ENCODE measurements at places on chromosomes 2 and 18. TPM values are rescaled to one million over a fixed set of nuclear protein-coding genes. Genes with fewer than 3 reads are reported as not detected.
A peak's percentile ranks its signal among the peaks of the same experiment; 100 is the strongest.

DUSP11 gene
- total RNA-seq = 12.9 TPM

NT5DC4 gene
- not detected for total RNA-seq

GPR39 gene
- not detected for total RNA-seq

LRRC30 gene
- not detected for total RNA-seq

LIMS3 gene
- total RNA-seq = 2.6 TPM

OTOF gene
- not detected for total RNA-seq

CYTIP gene
- total RNA-seq = 1.2 TPM

HSBP1L1 gene
- 14.5 TPM for total RNA-seq

ARHGAP25 gene
- 5.4 TPM for total RNA-seq

COL4A4 gene
- total RNA-seq = 9.8 TPM

CD226 gene
- 0.92 TPM for total RNA-seq

SDC1 gene
- 0.42 TPM for total RNA-seq

BAZ2B gene
- 38.6 TPM for total RNA-seq

DNA sequence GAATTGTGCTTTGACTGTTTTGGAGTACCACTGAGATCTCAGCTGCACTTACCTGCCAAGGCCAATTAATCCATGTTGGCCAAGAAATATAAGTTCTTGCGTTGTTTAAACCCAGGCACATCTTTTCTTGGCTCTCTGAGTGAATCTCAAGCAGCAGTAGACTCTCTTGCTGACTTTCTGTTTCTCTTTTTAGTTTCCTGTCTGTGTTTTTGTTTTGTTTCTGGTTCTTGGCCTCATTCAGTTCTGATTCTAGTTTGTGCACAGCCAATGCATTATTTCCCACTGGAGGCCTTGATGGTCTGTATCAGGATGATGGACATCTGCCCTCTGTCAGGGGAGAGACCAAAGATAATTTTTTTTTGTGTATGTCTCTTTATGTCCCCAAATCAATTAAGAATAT is 379.4 kb downstream of the CDH2 start:
- no peak for DNase-seq

- no peak for DNase-seq
Observed at GRCh38 chr2:116724550-116724949, 1089.9 kb upstream of the DDX18 start.

DNA sequence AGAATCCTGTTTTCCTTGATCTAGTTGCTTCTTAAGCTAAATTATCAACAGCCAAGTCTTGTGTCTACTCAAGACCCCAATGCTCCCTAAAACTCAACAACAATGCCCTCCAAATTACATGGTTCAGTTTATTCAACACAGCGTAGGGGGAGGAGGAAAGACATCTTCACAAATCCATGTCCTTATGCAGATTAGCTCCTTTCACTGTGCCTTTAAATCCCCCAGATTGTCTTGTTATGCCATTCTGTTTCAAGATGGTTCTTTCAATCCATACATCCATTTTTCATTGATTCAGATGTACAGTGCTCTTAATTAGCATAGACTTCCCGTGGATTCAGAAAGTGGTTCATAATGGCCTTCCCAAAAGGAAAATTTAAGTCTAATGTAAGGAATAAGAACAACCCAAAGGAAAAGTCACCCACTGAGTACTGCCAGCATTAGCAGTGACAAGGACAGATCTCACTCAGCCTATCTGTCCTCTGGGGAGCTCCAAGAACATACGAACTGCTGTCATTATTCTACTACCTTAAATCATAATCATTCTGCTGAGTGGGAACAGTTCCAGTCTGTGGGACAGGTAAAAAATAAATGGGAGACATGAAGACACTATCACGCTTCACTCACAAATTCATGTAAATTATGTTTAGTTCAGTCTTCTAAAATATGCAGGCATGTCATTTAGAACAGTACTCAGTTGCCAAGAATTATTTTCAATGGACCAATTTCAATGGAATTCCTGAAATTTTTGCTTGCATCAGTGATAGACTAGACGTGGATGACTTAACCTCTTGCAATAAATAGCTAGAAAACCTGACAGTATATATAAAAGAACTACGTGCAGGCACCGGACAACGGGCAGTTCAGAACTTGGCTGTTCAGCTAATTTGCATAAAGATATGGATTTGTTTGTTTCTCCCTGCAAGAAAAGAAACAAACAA is 58.9 kb upstream of the RNU4ATAC start:
- no peak for DNase-seq

- DNase-seq = peak; percentile 81
Observed at GRCh38 chr2:46298522-46299353, 1.5 kb downstream of the EPAS1 start.

DNA sequence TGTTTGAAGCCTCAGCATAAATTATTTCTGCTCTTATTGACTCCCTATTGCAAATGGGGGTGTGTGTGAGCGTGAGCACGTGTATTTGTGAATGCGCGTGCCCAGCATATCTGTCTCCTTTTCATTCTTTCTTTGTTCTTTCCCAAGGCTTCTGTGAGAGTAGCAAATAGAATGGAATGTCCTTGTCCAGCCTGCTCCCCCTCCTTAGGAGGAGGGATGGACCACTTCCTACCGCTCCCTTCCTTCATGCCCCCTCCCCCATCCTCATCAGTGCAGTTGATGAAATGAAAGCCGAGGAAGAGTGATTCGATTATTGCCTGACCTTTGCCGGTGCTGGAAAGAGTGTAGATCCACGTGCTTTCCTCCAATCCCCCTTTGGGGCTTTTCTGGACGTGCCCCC is 102.0 kb downstream of the CPO start:
- no peak for DNase-seq

- peak; percentile 10 for DNase-seq
Observed at GRCh38 chr2:71680925-71681324, 227.6 kb downstream of the DYSF start.

DNA sequence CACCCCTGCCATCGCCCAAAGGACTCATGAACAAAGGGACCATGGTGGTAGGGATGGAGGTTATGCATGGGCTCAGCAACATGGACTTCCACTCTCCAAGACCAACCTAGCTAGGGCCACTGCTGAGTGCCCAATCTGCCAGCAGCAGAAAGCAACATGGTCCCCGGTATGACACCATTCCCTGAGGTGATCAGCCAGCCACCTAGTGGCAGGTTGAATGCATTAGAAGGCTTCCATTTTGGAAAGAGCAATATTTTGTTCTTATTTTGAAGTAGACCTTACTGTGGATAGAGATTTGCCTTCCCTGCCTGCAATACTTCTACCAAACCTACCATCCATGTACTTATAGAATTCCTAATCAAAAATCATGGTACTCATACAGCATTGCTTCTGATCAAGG is 99.8 kb downstream of the METTL4 start:
- DNase-seq = no peak

DNA sequence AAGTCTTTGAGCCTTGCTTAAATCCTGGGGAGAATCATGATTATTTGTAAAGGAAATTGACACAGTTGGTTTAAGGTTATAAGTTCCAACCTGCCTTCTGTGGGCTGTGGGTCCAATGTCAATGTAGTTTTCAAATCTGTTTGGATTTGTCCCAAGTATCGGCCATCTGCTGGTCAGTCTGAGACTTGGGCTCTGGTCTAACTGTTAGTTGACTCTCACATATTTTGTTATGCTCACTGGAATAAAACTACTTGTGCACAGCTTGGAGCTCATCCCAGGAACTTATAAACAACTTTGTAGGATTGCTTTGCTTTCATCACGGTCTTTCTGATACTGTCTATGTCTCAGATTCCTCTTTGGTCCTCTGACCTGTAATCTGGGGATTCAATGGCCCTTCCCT is 1026.2 kb upstream of the ZEB2 start:
- DNase-seq = no peak

- DNase-seq = no peak
Observed at GRCh38 chr2:142980246-142981068, 103.0 kb downstream of the KYNU start.

GRCh38 chr2:60641811-60642788 is 88.6 kb upstream of the BCL11A start:
- no peak for DNase-seq

DNA sequence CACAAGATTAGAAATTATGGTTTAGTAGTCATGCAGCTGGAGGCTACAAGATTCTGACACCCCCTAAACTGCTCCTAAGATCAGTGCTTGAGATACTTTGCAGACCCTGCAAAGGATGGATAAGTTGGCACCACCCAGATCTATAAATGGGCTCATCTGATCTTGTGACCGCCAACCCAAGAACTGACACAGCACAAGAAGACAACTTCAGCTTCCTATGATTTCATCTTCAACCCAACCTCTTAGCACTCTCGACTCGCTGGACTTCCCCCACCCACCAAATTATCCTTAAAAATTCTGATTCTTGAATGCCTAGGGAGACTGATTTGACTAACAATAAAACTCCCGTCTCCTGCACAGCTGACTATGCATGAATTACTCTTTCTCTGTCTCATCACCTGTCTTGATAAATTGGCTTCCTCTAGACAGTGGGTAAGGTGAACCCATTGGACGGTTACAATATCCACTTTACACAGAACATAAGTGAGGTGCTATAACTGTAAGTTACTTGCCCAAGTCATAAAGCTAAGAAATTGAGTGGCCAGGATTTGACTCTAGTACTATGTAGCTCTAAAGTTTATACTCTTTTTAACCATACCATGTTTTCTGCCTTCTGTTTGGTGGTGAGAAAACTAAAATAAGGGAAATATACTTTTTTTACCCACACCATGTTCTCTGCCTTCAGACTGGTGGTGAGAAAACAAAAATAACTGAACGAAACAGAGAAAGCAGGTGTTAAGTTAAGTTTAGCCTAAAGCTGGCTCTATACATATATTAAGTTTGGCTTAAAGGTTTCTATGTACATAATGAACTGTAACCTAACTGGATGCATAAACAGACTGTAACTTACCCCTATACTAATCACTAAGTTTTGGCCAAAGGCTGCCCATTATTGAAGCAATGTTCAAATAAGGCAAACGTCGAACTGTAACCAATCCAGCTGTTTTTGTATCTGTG is 962.3 kb upstream of the NXPH2 start:
- no peak for DNase-seq

- DNase-seq = no peak
Observed at GRCh38 chr2:98698896-98699295, 32.0 kb downstream of the MGAT4A start.

DNA sequence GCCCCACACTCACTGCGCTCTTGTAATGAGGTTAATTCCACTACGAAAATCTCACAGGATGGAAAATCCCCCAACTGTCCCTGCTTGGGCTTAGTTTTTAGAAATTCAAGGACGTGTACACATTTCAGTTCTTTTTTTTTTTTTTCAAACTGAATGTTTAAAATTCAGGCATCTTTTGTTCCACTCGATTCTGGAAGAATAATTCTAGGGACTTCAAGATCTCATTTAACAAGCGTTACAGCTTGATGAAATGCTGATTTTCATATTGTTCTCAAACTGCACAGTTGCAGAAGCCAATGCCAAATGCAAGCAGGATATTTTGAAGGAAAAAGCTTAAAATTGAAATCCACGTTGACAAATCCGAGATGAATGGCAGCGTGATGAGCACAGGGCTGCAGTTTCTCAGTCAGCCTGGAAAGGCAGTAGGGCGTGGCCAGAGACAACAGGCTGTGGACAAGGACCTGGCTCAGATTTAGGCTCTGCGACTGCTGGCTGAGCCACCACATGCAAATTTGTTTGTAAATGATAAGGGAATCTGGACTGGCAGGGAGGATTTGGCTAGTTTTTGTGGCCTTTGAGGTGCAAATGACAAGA is 128.1 kb upstream of the MYCN start:
- DNase-seq = no peak

GRCh38 chr2:232320443-232320803 is 58.1 kb upstream of the ALPP start:
- no peak for DNase-seq

GRCh38 chr18:64202210-64202836 is 53.4 kb upstream of the LINC00305 start:
- no peak for DNase-seq

Data from left ventricle myocardium superior (tissue), 1 donor.